ENCODE measurements at places on chromosomes 7 and 10.

DNA sequence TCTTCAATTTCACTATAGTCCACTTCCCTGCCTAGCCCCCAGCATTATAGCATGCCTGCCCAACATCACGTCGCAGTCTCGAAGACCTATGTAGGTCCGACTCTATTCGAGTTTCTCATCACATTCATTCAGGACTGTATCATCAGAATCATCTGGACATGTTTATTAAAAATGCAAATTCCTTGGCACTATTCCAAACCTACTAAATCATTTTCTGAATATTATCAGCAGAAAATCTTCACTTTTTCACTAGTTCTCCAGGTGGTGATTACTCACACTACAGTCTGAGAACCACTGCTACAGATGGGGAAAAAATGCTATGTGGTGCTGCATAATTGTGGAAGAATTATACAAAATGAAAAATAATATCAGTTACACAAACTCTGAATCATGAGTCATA lies 29.3 kb upstream of the ETV1 start:
- DNase-seq, result no peak
- no peak overlapping the region for H3K27ac ChIP-seq
- no peak overlapping the region for H3K4me3 ChIP-seq
- no peaks in the 10 kb centered on the region for H3K27me3 ChIP-seq
- no peaks in the 10 kb centered on the region for H3K36me3 ChIP-seq

- H3K36me3 ChIP-seq, result no peaks in the 10 kb centered on the region
- no peak overlapping the region for H3K27ac ChIP-seq
- no peak overlapping the region for H3K4me3 ChIP-seq
- DNase-seq, result no peak
- H3K27me3 ChIP-seq, result no peaks in the 10 kb centered on the region
These were observed 152.8 kb upstream of the TCF7L2 start for GRCh38 chr10:112797197-112797596.

DNA sequence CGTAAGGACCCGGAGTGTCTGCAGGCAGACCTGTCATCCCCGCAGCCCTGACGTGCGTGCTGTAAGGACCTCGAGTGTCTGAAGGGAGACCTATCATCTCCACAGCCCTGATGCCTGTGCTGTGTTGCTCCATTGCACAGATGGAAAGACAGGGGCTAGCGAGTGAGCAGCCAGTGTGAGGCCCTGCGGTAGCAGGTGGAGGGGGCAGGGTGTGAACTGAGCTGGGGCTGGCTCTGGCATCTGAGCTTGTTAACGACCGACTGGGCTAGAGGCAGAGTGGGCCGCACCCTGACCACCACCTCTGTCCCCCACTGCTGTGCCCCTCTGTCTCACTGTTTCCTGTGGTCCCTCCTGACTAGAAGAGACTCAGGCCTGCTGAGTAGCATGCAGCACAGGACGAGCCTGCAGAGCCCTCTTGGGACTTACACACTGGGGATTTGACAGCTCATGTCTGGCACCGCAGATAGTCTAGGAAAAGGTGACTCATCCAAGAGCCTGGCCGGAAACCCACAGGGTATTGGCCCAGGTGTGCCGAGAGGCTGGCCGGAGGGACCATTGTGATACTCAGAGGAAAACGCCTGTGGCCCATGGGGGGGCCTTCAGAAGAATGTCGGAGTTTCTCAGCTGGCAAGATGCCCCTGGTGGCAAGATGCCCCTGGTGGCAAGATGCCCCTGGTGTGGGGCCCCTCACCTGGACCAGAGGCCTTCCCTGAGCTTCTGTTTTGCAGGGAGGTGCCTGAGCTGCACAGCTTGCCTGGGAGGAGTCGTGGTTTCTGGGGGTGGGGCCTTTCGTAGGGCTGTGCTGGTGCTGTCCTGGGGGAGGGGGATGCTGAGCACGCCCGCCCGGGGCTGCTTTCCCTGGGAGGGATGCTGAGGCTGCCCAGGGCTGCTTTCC lies 34.3 kb downstream of the INPP5A start:
- no peaks in the 10 kb centered on the region for H3K36me3 ChIP-seq
- peaks cover 51% of the 10 kb centered on the region for H3K4me1 ChIP-seq
- no peak overlapping the region for H3K27ac ChIP-seq

DNA sequence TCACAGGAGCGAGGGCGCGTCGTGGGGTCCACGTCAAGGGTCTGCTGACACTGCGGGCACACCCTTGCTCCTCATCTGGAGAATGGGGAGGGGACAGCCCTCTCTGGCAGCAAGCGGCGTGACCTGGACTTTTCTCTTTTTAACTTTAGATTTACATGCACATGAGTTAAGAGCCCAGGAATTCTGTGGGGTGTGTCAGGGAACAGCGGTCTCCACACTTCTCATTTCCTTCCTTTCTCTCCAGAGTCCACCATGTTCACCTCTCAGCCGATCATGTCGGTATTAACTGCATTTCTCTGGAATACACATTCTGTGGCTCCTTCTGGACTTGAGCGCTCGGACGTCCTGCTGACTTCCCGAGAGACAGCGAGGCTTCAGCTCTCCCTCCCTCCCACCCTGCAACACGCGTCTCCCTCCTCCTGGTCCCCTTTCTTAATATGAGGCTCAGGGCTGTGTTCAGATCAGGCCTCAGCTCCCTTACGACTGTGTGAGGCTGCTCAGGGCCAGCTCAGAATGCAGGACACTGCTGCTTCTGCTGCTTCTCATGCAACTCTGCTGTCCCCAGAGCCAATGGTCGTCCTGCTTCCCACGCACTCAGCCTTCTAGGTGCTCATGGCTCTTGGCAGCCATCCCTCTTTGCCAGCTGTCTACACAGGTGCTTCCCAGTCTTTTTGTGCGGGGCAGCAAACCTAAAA lies 261.3 kb downstream of the ELFN1 start:
- H3K27ac ChIP-seq, result no peak overlapping the region
- H3K27me3 ChIP-seq, result no peaks in the 10 kb centered on the region
- no peak overlapping the region for H3K4me3 ChIP-seq
- DNase-seq, result no peak
- peaks cover 9% of the 10 kb centered on the region for H3K36me3 ChIP-seq
- H3K4me1 ChIP-seq, result no peaks in the 10 kb centered on the region

All from lower lobe of right lung (tissue), 2 donors.